ENCODE measurements at places on chromosomes 7 and 10. TPM values are rescaled to one million over a fixed set of nuclear protein-coding genes. Genes with fewer than 3 reads are reported as not detected.

The PDK4 gene
- 1.3 TPM for total RNA-seq

The CAPZA2 gene
- 173 TPM for total RNA-seq

The AS3MT gene
- total RNA-seq: 0.25 TPM

The KLF6 gene
- 282 TPM for total RNA-seq

The MARCHF5 gene
- 53.1 TPM for total RNA-seq

GRCh38 chr10:78160591-78160990 lies 126.9 kb downstream of the RPS24 start:
- peaks cover 42% of the 10 kb centered on the region for H3K27me3 ChIP-seq
- no peaks in the 10 kb centered on the region for H3K36me3 ChIP-seq
- H3K27ac ChIP-seq: no peak overlapping the region
- no peaks in the 10 kb centered on the region for H3K4me1 ChIP-seq
- no peak overlapping the region for H3K4me3 ChIP-seq

- H3K27ac ChIP-seq: no peak overlapping the region
- H3K4me1 ChIP-seq: peaks cover 9% of the 10 kb centered on the region
- H3K36me3 ChIP-seq: no peaks in the 10 kb centered on the region
- H3K27me3 ChIP-seq: no peaks in the 10 kb centered on the region
Measured at GRCh38 chr10:6674291-6674690, 94.2 kb upstream of the PRKCQ start.

GRCh38 chr10:59093461-59093860 lies 83.0 kb upstream of the PHYHIPL start:
- H3K27ac ChIP-seq: no peak overlapping the region
- no peaks in the 10 kb centered on the region for H3K36me3 ChIP-seq
- H3K27me3 ChIP-seq: peaks cover 80% of the 10 kb centered on the region
- DNase-seq: no peak

DNA sequence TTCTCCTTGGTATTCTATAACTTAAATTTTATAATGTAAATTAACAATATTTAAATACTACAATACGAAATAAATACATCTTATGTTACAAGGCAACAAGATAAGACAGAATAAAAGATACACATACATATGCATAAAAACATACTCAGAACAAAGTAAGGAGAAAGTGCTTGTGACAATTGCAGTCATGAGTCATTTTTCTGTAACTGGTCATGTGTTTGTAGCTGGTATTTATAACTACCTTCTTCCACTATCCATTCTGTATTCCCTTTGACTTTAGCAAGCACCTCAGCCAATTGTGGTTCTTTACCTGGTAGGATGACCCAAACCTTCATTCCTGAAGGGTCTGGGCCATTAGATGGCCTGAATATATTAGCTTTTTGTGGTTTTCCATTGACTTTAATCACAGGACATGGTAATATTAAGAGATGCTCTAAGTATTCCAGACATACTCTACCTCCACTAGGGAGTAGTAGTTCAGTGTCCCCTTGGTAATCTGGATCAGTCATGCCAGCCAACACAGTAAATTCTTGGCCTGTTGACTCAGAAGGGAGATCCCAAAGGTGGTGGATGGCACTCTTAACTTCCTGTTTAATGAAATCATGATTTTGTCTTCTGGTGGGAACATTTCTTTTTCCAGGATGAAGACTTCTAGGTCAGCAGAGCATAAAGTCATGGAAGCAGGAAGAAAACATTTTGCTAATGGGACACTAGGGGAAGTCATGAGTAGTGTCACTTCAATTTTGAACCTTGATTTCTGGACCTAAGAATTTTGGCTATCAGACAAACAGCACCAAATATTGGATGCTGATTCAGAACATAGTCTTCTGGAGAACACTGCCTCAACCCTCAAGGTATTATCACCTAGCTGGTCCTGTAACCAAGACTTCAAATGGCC lies 733.7 kb upstream of the IGFBP3 start:
- no peak overlapping the region for H3K27ac ChIP-seq
- DNase-seq: no peak
- H3K36me3 ChIP-seq: no peaks in the 10 kb centered on the region
- H3K4me3 ChIP-seq: no peak overlapping the region

GRCh38 chr7:116598278-116598677 lies 73.4 kb downstream of the CAV1 start:
- no peak overlapping the region for H3K27ac ChIP-seq
- no peaks in the 10 kb centered on the region for H3K27me3 ChIP-seq
- no peak overlapping the region for H3K4me3 ChIP-seq
- peak; percentile 56 for DNase-seq
- H3K4me1 ChIP-seq: no peaks in the 10 kb centered on the region
- no peaks in the 10 kb centered on the region for H3K36me3 ChIP-seq

All from MCF 10A (cell line).